ENCODE measurements at places on chromosomes 2 and 18.
A peak's percentile ranks its signal among the peaks of the same experiment; 100 is the strongest.

DNA sequence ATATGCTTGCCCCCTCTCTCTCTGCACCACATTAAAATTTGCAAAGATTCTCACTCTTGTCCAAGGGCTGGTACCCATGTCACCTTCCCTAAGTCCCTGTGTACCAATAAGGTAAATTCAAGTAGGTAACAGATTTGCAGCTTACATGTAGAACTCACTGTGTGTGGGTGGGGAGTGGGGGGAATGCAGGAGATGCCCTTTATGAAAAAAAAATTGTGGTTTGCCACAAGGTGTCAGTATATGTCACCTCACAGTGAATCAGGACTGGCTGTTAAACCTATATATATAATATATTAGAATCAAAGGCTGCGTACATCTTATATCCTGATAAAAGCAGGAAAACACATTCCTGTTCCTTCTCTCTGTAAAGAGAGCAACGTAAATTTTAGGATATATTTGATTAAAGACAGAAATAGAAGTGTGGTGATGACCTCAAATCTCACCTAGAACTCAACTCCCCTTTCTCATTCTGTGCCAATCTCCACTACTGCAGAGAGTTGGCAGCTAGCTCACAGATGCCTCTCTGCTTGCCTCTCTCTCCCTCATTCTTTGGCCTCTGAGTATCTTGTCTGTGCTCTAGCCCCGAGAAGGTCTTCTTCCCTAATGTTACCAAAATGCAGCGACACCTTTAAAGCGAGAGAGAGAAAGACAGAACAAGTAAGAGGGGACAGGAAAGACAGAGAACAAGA, 536 bp downstream of the XDH start:
- no peak for DNase-seq

DNA sequence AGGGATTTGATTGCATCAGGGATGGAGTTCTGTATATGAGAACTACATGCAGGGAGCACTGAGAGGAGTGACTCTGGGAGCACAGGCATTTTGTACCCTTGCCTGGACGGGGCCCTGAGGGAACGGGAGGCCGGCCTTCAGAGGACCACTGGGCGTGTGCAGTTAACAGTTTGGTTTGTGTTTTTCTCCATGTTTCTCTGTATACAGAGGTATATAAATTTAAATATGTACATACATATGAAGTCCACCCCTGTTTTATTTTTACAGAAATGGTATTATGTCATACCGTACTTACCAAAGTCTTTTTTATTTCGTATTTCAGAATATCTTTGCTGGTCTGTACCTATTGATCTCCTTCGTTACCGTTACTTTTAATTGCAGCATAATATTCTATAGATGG, 111.3 kb downstream of the PTPRM start:
- DNase-seq, result no peak

- DNase-seq, result no peak
Measured at GRCh38 chr18:75607701-75608100, 180.2 kb upstream of the SMIM21 start.

DNA sequence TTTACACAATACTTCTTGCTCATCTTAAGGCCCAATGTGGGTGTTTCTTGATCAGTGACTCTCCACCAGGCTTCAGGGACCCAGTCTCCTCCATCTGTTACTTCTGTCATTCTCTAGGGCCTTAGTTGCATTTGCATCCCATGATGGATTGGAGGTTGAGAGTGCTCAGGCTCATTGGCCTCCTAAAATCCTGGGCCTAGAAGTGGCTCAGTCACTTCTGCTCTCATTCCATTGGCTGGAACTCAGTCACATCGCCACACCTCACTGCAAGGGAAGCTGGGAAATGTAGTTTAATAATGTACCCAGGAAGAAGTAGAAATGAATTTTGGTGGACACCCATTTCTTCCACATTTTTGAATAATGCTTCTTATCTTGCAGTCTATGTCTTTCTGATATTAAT, 223.5 kb downstream of the HRH4 start:
- DNase-seq, result no peak

GRCh38 chr2:98175811-98176210, 88.8 kb downstream of the VWA3B start:
- no peak for DNase-seq

DNA sequence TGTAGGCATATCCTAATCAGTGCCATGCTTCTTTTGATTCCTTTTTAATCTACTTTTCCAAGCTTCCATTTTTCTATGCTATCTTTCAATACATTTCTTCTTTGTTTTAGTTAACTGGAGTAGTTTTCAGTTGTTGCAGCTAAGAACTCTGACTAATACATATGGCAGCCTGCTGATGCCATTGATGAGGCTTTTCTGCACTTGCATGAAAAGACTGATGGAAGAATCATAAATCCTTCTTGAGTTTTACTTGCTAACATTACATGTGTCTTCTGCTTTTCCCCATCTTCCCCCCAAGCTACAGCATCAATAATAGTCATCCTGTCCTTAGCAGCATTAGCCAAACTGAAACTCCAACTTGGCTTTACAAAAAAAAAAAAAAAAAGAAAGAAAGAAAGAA, 203.3 kb downstream of the LRP1B start:
- DNase-seq, result no peak

- DNase-seq, result no peak
Measured at GRCh38 chr2:240963065-240963867, 35.2 kb upstream of the SNED1 start.

GRCh38 chr2:29664578-29664977, 256.8 kb downstream of the ALK start:
- no peak for DNase-seq

DNA sequence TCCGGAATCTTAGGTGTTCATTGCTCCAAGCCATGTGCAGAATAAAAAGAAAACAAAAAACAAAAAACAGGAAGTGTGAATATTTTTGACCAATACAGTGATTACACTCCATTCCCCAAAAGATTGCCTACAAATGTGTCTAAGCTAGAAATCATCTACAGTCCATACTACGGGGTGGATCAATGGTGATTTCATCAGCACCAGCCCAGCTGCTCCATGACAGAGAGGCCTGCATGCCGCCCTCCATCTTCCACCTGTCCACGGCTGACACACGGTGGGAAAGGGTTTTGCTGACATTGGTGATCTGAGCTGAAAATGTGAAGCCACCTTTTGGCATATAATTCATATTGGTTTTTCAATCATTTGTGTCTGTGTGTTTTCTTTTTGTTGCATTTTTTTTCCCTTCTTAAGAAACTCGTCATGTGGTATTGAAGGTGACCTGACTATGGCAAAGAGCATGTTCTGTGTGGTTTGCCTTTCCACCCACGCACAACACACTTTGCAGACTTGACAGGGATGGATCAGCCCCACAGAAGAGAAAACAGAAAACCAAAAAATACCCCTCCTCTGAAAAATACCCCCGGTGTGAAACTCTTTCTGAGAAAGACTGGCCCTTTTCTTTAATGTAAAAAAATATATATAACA, 533.1 kb downstream of the RNF144A start:
- DNase-seq, result no peak

DNA sequence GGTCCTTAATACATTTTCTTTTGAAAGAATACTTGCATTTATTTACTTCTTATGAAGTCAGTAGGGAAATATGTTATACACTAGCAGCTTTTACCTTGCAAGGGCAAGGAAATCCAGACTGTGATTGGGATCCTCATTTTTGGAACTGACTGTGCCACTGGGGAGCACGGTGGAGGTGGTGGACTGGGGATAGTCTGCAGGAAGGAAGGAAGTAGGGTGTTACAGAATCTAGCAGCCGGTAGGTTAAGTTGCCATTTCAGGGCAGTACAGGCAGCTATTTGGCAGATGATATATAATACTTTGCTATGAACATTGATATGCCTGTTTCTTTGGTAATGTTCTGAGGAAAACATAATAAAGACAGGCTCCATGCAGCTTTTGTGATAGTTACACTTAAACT, 238.3 kb downstream of the PHLPP1 start:
- DNase-seq, result no peak

- DNase-seq, result no peak
Measured at GRCh38 chr18:410047-410455, 90.5 kb downstream of the COLEC12 start.

GRCh38 chr2:96956211-96956610, 30.2 kb downstream of the FAM178B start:
- no peak for DNase-seq

DNA sequence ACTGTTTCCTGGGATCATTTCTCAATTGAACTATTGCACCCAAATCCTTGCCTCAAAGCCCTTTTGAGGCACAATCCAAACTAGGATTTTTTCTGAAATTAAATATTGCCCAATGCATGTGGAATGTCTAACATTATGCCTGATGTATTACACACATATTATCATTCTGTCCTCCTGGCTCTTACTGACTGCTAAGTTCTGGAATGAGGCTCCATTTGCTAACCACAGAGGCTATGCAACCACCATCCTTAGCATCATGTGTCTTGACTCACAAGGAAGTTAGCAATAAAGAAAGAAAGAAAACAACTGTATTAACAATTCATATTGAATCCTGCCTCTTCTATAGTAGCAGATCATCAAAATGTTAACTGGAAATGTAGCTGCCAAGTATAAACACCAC, 1142.7 kb downstream of the CNTNAP5 start:
- DNase-seq, result no peak

GRCh38 chr2:96024336-96025193, 10.2 kb downstream of the GPAT2 start:
- no peak for DNase-seq

DNA sequence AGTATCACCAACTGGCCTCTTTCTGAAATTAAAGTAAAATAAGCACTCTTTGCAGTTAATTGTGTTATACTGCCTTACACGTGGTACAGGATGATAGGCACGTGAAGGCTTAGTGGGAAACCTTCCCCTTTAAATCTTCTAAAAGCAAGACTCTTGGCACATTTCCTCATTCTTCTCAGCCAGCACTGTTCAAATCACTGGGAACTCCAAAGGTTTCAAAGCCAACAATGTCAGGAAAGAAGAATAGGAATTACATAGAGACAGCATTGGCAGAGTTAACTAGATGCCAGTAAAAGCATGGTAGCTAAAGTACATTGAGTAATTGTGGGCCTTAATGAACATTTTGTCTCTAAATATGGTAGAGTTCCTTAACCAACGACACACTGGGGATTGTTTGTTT, 96.4 kb downstream of the DTNA start:
- no peak for DNase-seq

GRCh38 chr18:41732356-41732755, 222.7 kb upstream of the PIK3C3 start:
- no peak for DNase-seq

GRCh38 chr18:55400081-55400480, 187.9 kb downstream of the TCF4 start:
- DNase-seq, result no peak

GRCh38 chr2:177556153-177556552, 163.6 kb downstream of the AGPS start:
- no peak for DNase-seq

GRCh38 chr18:59555995-59556659, 141.1 kb downstream of the CCBE1 start:
- DNase-seq, result no peak

GRCh38 chr2:127293386-127293747, 577 bp downstream of the ERCC3 start:
- DNase-seq, result no peak

GRCh38 chr2:54866868-54867267, 143.4 kb downstream of the EML6 start:
- DNase-seq, result peak; percentile 37

DNA sequence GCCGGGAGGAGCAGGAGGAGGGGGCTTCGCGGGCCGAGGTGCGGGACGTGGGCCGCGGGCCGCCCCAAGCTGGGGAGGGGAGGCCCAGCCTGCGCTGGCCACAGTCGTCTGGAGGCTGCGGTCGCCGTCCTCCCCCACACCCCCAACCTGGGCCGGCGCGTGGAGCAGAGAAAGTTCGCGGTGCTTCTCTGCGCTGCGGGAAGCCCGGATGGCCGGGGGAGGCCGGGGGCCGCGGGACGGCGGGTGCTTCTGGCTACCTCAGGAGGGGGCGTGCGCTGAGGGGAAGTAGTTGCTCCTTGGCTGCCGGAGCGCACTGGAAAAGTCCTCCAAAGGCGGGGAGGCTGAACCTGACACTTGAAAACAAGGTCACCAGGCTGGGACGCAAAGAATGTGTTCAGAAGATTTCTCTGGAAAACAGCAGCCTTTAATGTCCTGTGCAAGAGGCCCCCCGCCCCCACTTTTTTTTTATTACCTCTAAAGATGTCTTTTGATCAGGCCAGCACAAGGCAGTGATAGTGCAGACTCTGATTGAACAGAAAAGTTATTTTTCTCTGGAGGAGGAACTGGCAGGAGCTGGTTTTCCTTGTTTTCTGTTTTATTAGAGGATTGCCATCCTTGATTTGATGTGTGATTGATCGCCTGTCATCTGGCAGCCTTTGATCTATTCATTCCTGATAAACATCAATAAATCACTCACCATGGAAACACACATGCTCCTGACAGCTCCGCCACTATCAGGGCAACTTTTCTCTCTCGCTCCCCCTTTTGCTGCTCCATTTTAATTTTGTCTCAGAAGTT, 1.6 kb downstream of the TSHZ1 start:
- peak; percentile 37 for DNase-seq

- peak; percentile 61 for DNase-seq
Measured at GRCh38 chr2:237201461-237202287, 116.0 kb downstream of the COPS8 start.

DNA sequence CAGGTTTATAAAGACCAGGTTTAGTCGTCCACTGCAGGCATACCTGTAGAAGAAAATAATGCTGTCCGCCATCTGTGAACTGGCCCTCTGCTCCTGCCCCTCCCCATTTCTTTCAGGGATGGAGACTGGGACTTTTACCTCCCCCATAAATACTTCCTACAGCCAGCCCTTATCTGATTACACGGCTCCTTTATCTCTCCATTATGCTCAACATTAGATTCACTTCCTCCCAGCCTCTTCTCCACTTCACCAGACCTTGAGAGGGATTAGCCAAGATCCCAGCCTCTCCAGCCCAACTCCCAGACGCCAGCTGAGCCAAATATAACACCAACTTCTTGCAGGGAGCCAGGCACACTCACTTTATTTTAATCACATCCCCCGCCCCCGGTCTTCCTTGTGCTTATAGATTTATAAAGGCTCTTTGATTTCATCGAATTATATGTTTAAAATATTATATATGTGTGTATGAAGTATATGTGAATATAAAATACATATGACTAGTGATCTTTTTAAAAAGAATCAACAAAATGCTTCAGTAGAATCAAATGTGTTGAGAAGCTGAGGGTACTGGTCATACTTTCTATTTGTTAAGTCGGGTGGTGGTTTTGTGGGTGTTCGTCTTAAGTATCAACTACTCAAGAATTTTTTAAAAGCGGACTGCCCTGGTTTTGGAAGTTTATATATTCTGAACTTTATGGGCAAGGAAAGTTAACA, 81.0 kb downstream of the SPRED2 start:
- DNase-seq, result no peak

- no peak for DNase-seq
Measured at GRCh38 chr2:64462171-64462570, 8.2 kb downstream of the LGALSL start.

DNA sequence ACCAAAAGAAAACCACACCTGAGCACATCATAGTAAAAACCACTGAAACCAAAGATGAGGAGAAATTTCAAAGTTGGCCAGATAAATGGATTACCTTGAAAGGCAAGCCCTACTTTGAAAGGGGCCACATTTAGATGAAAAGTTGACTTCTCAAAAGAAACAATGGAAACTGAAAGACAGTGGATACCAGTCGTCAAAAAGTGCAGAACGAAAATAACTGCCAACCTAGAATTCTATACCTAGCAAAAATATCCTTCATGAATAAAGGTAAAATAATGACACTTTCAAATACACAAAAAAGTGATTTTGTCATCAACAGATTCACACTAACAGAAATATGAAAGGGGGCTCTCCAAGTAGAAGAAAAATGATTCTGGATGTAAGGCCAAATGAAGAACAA, 18.4 kb downstream of the NEU4 start:
- no peak for DNase-seq
